Activated CD4-positive, alpha-beta T cell treated with anti-CD3 and anti-CD28 coated beads, Interleukin-2, amount 10 ng/mL, durations not matched to agents 24 days and 14 days (primary cell): ENCODE measurements at places on chromosomes 3 and 15.
A peak's percentile ranks its signal among the peaks of the same experiment; 100 is the strongest.

GRCh38 chr3:101414121-101414520 is 93.7 kb upstream of the IMPG2 start:
- no peak overlapping the region for H3K4me3 ChIP-seq
- peak overlapping the region; percentile 43 for H3K27ac ChIP-seq
- no peak for DNase-seq

- DNase-seq, result no peak
- peaks cover 19% of the 10 kb centered on the region for H3K36me3 ChIP-seq
- H3K4me1 ChIP-seq, result peaks cover 58% of the 10 kb centered on the region
- no peak overlapping the region for H3K4me3 ChIP-seq
- no peaks in the 10 kb centered on the region for H3K27me3 ChIP-seq
Observed at GRCh38 chr3:71714595-71714994, 10.6 kb downstream of the EIF4E3 start.

- H3K27me3 ChIP-seq, result no peaks in the 10 kb centered on the region
- H3K27ac ChIP-seq, result no peak overlapping the region
- H3K4me3 ChIP-seq, result no peak overlapping the region
- peaks cover 44% of the 10 kb centered on the region for H3K36me3 ChIP-seq
Observed at GRCh38 chr3:15754047-15754446, 43.7 kb downstream of the ANKRD28 start.

DNA sequence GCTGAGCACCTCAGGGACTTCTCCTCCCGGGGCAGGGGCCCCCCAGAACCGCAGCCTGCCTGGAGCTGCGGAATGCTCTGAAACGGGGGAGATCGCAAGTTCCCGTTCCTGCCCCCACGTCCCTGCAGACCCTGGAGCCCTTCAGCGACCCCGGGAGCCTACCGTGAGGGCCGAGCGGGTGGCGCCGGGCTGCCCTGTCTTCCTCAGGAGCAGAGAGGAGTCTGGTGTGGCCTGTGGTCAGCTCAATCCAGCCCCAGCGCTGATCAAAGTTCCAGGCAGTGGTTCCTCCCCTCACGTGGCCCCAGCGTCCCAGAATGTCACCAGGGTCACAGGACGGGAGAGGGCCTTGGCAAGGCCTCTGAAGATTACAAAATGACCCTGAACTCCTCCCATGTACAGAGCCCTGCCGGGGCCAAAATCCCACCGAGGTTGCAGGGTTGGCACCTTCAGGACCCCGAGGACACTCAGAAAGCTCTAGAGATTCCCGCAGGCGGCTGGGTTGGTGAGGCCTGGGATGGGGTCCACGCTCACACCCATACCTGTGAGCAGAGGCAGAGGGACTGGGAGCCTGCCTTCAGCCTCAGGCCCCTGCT is at the start of gene CPN2:
Gene CPN2 (minus strand): TSS at position 249 of the 593 bp plus-strand sequence. CDS start 8,626 bp downstream, outside the sequence.
- no peak within 1 kb of the TSS for H3K27ac ChIP-seq
- H3K4me1 ChIP-seq, result no peaks in the 10 kb centered on the region
- H3K4me3 ChIP-seq, result no peak within 1 kb of the TSS
- no peaks in the 10 kb centered on the region for H3K36me3 ChIP-seq
- DNase-seq, result no peak

DNA sequence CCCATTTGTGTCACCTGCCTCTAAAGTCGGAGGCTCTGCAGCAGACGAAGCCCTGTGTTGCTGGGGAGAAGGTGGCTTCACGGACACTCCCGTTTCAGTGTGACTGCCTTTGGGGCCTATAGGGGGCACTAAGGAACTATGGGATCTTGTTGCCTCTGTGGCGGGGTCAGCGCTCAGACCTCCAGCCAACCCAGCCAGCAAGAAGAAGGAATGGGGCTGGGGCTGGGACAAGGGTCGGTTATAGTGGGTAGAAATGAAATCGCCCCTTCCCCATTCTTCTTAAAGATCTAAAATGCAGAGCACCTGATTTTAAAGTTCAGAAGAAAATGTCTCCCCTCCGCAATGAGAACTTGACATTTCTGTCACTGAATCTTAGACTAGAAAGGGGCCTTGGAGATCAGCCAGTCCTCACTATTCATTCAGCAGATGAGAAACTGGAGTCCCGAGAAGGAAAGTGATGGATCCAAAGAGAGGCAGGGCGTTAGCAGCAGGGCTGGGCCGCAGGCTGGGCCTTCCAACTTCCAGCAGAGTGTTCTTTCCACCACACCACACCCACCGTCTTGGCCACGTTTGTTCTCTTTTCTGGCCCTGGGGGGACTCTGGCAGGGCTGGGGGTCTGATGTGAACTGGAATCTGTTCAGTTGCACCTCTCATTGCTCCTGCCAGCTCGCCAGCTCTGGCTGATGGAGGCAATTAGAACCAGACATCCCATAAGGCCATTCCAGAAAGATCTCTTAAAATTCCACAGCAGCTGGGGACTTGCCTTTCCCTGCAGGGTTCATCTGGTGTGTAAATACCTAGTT is 195.4 kb downstream of the OPA1 start:
- H3K36me3 ChIP-seq, result no peaks in the 10 kb centered on the region
- peak; percentile 69 for DNase-seq
- peaks cover 38% of the 10 kb centered on the region for H3K27me3 ChIP-seq
- H3K27ac ChIP-seq, result no peak overlapping the region
- H3K4me1 ChIP-seq, result peaks cover 2% of the 10 kb centered on the region
- H3K4me3 ChIP-seq, result no peak overlapping the region

GRCh38 chr3:153111016-153111415 is 51.0 kb upstream of the RAP2B start:
- H3K4me3 ChIP-seq, result no peak overlapping the region
- no peaks in the 10 kb centered on the region for H3K4me1 ChIP-seq
- no peak for DNase-seq

- peaks cover 3% of the 10 kb centered on the region for H3K4me1 ChIP-seq
- DNase-seq, result no peak
- H3K27ac ChIP-seq, result no peak overlapping the region
- H3K36me3 ChIP-seq, result no peaks in the 10 kb centered on the region
- no peak overlapping the region for H3K4me3 ChIP-seq
Observed at GRCh38 chr15:39690881-39691634, 91.6 kb downstream of the FSIP1 start.

GRCh38 chr3:37970802-37971201 is 19.8 kb upstream of the VILL start:
- DNase-seq, result no peak
- H3K4me3 ChIP-seq, result no peak overlapping the region
- H3K4me1 ChIP-seq, result peaks cover 4% of the 10 kb centered on the region
- no peaks in the 10 kb centered on the region for H3K27me3 ChIP-seq
- no peak overlapping the region for H3K27ac ChIP-seq
- no peaks in the 10 kb centered on the region for H3K36me3 ChIP-seq

GRCh38 chr3:133089906-133090485 is 51.8 kb downstream of the TMEM108 start:
- peaks cover 3% of the 10 kb centered on the region for H3K27me3 ChIP-seq
- no peaks in the 10 kb centered on the region for H3K4me1 ChIP-seq
- H3K27ac ChIP-seq, result no peak overlapping the region
- H3K36me3 ChIP-seq, result no peaks in the 10 kb centered on the region
- DNase-seq, result no peak
- no peak overlapping the region for H3K4me3 ChIP-seq

DNA sequence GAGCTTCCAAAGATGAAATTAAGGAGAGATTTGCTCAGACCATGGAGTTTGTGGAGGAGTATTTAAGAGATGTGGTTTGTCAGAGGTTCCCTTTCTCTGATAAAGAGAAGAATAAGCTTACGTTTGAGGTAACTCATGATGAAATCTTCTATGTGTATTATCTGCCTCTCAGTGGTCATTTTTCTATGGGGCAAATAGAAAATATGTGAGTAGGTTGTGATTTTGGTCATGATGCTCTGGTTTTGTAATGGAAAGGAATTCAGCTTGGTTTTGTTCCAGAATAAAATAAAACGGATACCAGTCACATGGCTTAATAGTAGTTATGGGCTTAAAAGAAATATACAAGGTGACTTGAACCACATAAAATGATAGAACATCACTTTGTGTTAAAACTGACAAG is 181.1 kb downstream of the ITPR1 start:
- no peak overlapping the region for H3K27ac ChIP-seq
- H3K4me1 ChIP-seq, result peaks cover 2% of the 10 kb centered on the region
- DNase-seq, result no peak
- H3K36me3 ChIP-seq, result peaks cover 68% of the 10 kb centered on the region
- H3K4me3 ChIP-seq, result no peak overlapping the region
- no peaks in the 10 kb centered on the region for H3K27me3 ChIP-seq
